ENCODE measurements at places on chromosomes 4 and X.

GRCh38 chr4:169682372-169683047 lies 62.1 kb downstream of the CLCN3 start:
- DNase-seq = peak; percentile 18

GRCh38 chr4:33998291-33998690 lies 2246.0 kb downstream of the ARAP2 start:
- no peak for DNase-seq

DNA sequence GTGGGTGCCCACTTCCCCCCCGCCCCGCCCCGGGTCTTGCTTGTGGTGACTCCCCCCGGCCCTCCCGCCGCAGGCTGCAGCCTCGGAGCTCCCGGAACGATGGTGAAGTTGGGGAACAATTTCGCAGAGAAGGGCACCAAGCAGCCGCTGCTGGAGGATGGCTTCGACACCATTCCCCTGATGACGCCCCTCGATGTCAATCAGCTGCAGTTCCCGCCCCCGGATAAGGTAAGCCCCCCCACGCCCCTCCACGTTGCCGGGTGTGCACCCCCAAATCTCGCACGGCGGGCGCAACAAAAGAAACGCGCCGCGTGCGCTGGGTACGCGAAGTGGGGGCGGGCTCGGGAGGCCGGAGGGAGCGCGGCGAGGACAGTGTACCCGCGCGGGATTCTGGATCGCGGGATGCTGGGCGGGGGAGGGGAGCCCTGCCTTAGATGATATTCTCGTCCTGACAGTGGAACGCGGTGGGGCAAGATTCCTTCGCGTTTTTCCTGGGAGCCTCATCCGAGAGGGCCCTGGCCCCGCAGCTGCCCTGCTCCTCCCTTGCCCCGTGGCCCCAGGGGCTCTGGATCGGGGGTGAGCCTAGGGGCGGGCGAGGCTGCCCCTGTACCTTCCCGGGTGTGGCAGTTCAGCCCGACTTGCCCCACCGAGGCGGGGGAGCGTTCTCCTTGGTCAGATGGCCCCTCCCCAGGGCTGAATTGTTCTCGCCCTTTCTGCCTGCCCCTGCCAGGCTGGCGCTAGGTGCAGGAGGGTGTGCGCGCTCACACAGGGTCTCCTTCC lies 819 bp downstream of the NSG1 start:
- no peak for DNase-seq

DNA sequence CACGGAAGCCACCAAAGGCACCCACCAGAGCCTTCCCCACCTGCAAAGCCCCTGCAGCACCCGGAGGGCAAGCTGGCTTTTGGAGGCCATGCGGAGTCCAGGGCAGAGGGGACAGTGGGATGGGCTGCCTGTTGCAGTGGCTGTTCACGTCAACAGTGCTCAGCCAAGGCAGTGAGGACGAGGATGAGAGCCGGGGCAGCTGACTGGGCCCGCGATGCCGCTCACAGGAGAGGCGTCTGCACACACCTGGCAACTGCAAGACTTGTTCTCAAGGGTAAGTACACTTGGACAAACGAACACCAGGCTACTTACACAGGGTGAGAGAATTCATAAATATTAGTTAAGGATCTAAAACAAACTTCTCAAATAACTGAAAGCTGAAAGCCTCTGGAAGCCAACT lies 19.6 kb downstream of the FGFR3 start:
- DNase-seq = no peak

- no peak for DNase-seq
These were observed 1456.9 kb downstream of the TECRL start for GRCh38 chr4:62952366-62952765.

GRCh38 chr4:41267997-41268396 lies 11.3 kb downstream of the UCHL1 start:
- DNase-seq = no peak

GRCh38 chr4:174265916-174266315 lies 17.6 kb downstream of the FBXO8 start:
- DNase-seq = no peak

- no peak for DNase-seq
These were observed 122.1 kb downstream of the ANKRD50 start for GRCh38 chr4:124590480-124590879.

GRCh38 chr4:48129307-48130014 lies 4.6 kb downstream of the TXK start:
- no peak for DNase-seq

- peak; percentile 86 for DNase-seq
These were observed 160.4 kb upstream of the MAMLD1 start for GRCh38 chrX:150202641-150203247.

GRCh38 chrX:21376636-21377035 lies 2.4 kb downstream of the CNKSR2 start:
- no peak for DNase-seq

DNA sequence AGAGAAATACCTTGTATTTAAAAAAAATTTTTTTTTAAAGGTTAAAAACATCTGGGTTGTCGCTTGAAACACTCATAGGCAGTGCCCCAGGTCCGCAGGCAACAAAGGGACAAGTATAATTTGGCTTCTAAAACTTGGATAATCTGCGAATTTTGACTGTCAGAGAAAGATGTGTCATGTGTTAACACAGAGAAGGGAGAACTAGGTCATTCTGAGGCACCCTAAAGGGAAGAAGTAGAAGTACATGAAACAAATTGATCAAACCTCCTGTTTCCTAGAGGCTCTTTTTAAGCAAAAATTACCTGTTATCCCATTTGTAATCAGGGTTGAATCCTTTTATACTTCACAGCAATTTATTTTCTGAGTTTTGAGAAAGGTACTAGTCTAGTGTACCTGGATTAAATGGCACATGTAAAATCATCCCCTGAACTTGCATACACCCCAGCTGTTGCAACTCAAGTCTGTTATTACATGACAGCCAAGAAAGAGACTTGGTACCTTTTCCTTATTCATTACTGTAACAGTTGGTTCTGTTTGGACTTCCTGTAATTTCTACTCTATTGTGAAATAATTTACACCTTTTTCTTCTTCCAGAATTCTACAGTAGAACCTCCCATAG lies 1.7 kb downstream of the SRD5A3 start:
- peak; percentile 55 for DNase-seq

DNA sequence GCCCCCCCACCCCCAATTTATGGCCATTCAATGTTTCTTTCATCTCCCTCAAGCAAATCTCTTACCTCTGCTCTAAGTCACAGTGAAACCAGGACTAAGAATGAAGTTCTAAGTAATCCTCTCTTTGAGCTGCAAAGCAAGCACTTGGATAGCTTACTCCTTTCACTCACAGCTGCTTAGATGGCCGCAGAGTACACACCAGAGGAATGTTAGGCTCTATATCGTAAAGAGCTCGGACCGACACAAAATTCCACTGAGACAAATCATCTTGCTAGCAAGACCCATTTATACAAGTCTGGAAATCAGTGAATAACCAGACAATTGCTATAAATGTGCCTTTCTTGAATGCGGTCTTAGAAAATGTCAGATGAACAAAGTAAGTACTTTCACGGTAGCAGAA lies 135.0 kb downstream of the IDS start:
- DNase-seq = no peak

DNA sequence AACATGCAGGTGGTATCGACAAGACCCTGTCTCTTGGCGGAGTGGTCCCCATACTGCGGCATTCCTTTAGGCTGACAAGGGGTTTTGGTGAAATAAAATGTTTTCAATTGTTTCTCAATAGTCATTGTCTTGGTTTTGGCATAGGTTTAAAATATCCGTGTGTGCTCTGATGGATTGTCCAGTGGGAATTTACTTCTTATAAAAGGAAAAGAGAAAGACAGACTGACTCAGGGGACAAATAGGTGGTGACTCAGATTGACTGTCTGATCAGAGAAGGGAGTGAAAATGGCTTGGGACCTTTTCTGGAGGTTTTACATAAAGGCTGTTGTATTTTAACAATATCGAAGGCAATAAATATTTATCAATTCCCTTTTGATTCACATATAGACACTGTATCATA lies 129.8 kb downstream of the SORBS2 start:
- DNase-seq = no peak

DNA sequence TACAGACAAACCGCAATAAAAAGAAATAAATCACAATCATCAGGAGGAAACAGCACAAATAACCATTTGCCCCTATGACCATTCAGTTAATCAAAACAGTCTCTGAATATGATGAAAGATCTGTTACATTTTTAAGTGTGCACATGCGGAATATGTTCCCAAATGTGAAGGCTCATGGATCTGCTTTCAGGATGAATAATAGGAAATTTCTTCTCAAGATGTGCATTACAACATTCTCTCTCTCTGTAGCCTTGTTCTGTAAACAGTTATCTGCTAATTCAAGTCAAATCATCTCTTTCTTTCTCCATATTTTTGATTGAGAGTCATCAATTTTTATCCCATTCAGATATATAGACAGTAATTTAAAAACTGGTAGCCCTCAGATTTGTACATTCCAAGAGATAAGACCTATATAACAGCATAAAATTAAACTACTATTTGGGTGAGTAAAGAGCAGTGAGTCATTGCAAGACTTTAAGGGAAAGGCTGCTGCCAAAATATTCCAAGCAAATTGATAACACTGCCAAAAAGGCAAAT lies 433.9 kb upstream of the ATOH1 start:
- DNase-seq = no peak

- no peak for DNase-seq
These were observed 613.5 kb downstream of the IQCM start for GRCh38 chr4:149202117-149202516.

- peak; percentile 80 for DNase-seq
These were observed 62.2 kb downstream of the NSUN7 start for GRCh38 chr4:40811956-40812355.
